ENCODE measurements at places on chromosomes 6 and 20.

GRCh38 chr20:55415567-55416142, 589.7 kb downstream of the CBLN4 start:
- H3K4me1 ChIP-seq, result peaks cover 10% of the 10 kb centered on the region
- no peaks in the 10 kb centered on the region for H3K36me3 ChIP-seq
- H3K27ac ChIP-seq, result no peak overlapping the region
- H3K4me3 ChIP-seq, result no peak overlapping the region
- no peak for DNase-seq

DNA sequence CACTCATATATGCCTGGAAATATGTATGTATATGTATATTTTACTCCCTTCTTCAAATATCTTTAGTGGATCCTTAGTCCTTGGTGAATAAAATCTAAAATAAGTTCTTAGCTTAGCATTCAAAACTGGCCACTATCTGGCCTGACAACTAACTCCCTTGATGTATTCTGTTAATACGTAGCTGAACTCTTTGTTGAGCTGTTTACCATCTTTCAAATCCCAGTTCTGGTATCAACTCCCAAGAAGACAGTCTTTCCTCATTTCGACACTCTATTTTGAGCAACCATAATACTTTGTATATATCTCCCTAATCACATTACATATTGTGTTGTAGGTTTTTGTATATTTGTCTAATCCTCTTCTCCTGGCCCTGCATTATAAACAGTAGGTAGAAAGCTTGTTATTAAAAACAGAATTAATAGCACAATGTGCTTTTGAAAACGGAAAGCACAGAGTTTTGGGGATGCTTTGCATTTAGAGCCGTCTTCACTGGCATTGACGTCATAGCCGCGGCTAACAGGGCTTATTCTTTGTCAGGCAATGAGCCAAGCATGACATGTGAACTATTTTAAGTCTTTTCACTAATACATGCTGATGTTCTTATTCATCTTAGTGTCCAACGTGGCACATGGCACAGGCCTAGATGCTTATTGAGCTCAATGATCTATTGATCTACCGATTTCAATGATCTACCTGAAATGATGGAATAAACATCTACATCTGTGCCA, 47.2 kb upstream of the CCN2 start:
- no peaks in the 10 kb centered on the region for H3K36me3 ChIP-seq
- no peaks in the 10 kb centered on the region for H3K27me3 ChIP-seq
- no peaks in the 10 kb centered on the region for H3K4me1 ChIP-seq
- no peak overlapping the region for H3K27ac ChIP-seq

DNA sequence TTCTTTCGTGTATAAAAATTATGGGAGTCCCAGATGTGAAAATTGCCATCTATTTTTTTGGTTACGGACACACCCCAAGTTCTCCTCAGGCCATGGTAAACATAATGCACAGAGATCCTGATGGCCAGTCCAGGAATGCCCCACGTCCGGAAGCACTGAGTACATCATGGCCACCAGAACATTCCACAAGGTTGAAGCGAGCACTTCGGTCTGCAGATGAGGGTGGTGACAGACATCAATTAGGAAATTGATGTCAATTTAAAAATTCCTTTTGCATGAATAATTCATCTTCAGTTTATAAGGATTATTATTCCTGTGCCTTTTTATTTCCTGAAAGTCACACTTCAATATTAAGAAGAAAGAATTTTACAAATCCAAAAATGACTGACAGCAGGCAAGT, 13.2 kb upstream of the EXOC2 start:
- no peak for DNase-seq
- H3K4me3 ChIP-seq, result no peak overlapping the region
- H3K27ac ChIP-seq, result no peak overlapping the region
- no peaks in the 10 kb centered on the region for H3K36me3 ChIP-seq

DNA sequence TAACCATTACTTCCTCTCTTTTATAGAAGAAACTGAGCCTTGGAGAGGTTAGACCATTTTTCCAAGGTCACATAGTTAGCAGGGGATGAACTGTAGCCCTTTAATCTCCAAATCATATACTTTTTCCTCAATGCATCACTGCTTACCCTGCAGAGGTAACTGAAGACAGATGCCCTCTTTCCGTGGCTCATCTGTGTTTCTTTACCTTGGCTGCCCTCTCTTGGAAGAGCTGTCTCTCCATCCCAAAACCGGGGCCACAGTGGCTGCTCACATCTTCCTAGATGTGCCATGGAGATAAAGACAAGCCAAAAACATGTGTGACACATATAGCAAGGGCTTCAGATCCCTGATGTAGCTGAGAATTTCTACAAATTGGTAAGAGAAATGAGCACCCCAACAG, 581 bp upstream of the ALDH8A1 start:
- no peaks in the 10 kb centered on the region for H3K27me3 ChIP-seq
- no peak overlapping the region for H3K27ac ChIP-seq
- H3K4me3 ChIP-seq, result no peak overlapping the region
- no peaks in the 10 kb centered on the region for H3K36me3 ChIP-seq
- no peak for DNase-seq
- no peaks in the 10 kb centered on the region for H3K4me1 ChIP-seq

DNA sequence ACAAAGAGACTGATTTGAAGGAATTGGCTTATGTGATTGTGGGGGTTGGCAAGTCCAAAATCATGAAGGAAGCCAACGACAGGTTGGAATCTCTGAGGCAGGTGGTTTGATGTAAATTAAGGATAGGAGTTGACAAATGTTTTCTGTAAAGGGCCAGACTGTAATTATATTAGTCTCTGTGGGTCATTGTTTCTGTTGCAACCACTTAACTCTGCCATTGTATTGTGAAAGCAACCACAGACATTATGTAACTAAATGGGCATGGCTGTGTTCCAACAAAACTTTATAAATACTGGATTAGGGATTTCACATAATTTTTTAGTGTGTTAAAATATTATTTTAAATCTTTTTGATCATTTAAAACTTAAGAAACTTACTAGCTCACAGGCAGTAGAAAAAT, 199.2 kb upstream of the MYLIP start:
- H3K4me1 ChIP-seq, result peaks cover 7% of the 10 kb centered on the region
- no peaks in the 10 kb centered on the region for H3K27me3 ChIP-seq
- no peak for DNase-seq
- no peak overlapping the region for H3K4me3 ChIP-seq

DNA sequence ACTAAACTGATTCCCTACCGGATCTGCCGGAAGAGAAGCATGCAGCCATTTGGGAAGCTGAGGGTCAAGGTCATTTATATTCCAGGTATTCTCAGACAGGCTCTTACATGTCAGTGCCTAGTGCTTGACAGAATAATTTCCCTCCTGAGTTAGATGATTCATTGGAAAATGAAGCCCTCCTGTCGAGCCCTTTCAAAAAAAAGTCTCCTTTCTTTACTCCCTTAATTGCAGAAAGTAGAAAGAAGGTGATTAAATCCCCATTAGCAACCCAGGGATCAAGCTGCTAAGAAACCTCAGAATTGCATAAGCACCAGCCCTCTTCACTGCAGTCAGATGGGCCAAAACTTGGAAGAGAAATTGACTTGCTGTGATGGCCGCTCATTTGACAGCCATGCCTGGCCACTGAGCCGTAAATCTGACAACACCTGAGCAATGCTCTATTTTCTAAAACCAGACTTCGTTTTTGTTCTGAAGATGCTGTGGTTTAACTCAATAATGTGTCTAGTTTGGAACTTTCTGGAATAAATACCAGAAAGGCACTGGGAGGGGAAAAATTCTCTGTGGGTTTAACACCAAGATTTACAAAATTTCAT, 61.0 kb upstream of the ARMH2 start:
- no peaks in the 10 kb centered on the region for H3K27me3 ChIP-seq
- H3K36me3 ChIP-seq, result no peaks in the 10 kb centered on the region
- H3K4me1 ChIP-seq, result peaks cover 6% of the 10 kb centered on the region
- DNase-seq, result no peak

GRCh38 chr6:125853168-125853567, 62.4 kb downstream of the NCOA7 start:
- no peak for DNase-seq
- peaks cover 13% of the 10 kb centered on the region for H3K36me3 ChIP-seq
- H3K4me3 ChIP-seq, result no peak overlapping the region
- peaks cover 9% of the 10 kb centered on the region for H3K4me1 ChIP-seq

DNA sequence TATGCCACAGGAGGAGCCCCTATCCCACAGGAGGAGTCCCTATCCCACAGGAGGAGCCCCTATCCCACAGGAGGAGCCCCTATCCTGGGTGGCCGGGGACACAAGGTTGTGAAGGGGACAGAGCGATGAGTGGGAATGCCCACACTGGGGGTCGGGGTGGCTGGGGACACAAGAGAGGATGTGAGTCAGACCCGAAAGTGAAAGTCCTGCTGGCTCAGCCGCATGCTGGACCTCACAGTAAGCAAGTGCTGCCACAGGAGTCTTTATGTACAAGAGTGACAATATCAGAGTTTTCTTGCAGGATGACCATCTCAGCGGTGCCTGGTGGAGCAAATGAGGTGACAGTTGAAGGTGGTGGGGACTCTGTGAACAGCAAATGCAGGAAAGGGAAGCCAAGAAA, 93.7 kb downstream of the PSMB1 start:
- peaks cover 14% of the 10 kb centered on the region for H3K27me3 ChIP-seq
- no peak overlapping the region for H3K4me3 ChIP-seq
- peaks cover 4% of the 10 kb centered on the region for H3K4me1 ChIP-seq
- no peaks in the 10 kb centered on the region for H3K36me3 ChIP-seq
- DNase-seq, result peak; percentile 34
- H3K27ac ChIP-seq, result no peak overlapping the region

- H3K27ac ChIP-seq, result peak overlapping the region; percentile 0
- no peaks in the 10 kb centered on the region for H3K27me3 ChIP-seq
- H3K4me1 ChIP-seq, result peaks cover 60% of the 10 kb centered on the region
- H3K36me3 ChIP-seq, result no peaks in the 10 kb centered on the region
- H3K4me3 ChIP-seq, result no peak overlapping the region
Observed at GRCh38 chr20:11797156-11797555, 120.5 kb upstream of the BTBD3 start.

DNA sequence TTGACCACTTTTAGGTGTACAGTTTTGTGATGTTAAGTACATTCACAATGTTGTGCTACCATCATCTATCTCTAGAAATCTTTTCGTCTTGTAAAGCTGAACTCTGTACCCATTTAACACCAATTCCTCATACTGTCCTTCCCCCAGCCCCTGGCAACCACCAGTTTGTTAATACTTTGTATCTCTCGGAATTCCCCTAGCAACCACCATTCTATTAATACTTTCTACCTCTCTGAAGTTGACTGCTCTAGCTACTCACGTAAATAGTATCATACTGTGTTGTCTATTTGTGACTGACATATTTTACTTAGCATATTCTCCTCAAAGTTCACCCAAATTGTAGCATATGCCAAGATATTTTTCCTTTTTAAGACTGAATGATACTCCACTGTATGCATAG, 82.3 kb upstream of the CLDN20 start:
- no peaks in the 10 kb centered on the region for H3K36me3 ChIP-seq
- no peak overlapping the region for H3K4me3 ChIP-seq
- H3K4me1 ChIP-seq, result peaks cover 17% of the 10 kb centered on the region
- no peaks in the 10 kb centered on the region for H3K27me3 ChIP-seq
- H3K27ac ChIP-seq, result no peak overlapping the region

DNA sequence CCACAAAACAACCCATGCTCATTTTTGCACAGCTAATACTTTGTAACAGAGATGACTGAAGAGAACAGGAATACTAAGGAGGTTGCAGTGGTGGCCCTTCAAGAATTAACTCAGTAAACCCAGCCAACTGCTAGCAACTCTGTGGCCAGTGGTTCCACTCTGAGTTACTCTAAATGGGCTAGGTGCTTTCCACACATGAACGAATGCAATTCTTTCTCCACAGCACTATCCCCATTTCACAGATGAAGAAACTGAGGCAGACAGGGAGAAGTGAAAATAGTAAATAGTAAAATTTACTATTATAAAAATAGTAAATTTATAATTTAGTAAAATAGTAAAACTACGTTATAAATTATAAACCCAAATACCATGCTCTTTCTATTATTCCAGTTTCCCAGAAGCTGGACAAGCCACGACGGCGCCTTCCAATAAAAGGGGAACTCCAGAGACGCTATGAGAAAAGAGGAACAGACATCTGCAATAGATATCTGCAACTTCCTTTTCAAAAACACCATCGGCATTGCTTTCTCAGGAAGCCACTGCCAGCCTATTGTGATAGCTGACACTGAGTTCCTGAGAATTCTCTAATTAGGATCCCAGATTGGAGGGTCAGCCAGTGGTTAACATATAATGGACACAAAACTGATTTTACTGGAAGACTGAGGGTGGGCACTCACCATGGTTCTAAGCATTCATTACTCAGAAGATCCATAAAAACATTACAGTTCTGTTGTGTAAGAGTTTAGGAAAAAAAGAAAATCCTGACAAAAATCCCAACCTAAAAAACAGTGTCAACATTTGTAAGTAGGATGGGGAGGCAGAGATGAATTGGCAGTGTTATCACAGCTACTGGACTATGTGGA, 16.2 kb downstream of the FKBP1A start:
- H3K27me3 ChIP-seq, result no peaks in the 10 kb centered on the region
- peaks cover 5% of the 10 kb centered on the region for H3K4me1 ChIP-seq
- DNase-seq, result no peak
- H3K36me3 ChIP-seq, result peaks cover 8% of the 10 kb centered on the region
- H3K4me3 ChIP-seq, result no peak overlapping the region
- no peak overlapping the region for H3K27ac ChIP-seq

DNA sequence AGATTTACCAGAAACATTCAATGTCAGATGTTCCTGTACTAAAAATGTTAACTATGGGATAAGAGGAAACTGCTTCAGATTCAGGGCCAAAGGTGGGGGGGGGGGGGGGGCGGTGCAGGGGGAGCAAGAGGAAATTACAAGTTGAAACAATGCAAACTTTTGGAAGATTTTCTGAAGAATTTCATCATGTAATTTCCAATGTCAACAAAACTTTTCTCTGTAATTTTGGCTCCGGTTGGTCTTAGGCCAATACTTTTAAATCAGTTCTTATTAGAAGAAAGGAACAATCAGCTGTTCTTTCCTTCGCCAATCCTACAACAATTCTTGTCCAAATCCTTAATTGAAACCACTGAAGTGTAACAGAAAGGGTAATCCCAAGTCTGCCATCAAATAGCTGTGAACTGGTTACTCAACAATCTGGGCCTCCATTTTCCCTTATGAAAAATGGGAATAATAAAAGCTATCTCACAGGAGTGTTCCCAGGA, 13.1 kb downstream of the UQCC1 start:
- H3K27me3 ChIP-seq, result no peaks in the 10 kb centered on the region
- peaks cover 4% of the 10 kb centered on the region for H3K36me3 ChIP-seq
- no peak overlapping the region for H3K4me3 ChIP-seq
- no peak for DNase-seq

DNA sequence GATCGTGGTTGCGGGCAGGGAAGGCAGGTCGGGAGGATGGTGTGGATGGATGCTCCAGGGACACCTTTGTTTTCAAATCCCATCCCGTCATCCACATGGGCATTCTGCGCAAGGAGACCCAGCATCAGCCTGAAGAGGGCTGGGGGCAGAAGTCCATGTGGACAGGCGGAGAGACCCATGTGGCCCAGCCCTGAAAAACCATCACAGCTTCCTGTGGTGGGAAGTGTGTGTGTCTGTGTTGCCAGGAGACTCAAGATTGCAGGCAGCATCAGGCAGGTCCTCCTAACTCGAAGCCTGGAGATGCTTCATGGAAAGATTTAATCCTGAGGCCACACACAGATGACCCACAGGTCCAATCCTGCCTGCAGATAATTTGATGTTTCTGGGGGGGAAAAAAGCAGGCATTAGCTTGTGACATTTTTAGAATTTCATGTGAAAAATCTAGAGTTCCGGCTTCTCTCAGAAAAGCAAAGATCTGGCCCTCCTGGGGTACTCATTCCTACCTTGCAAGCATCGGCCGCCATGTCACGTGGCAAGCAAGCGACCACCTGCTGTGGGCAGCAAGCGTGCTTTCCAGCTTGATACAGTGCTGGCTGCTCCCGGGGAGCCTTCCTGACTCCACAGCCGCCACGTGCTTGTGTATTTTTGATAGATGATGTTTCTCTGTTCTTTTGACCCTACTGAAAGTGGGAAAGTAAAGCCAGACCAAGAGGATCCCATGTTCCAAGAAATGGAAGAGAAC, 25.8 kb downstream of the BCAS4 start:
- H3K27ac ChIP-seq, result no peak overlapping the region
- H3K27me3 ChIP-seq, result no peaks in the 10 kb centered on the region
- no peak for DNase-seq
- H3K36me3 ChIP-seq, result peaks cover 11% of the 10 kb centered on the region
- H3K4me1 ChIP-seq, result peaks cover 13% of the 10 kb centered on the region

Data from mesothelial cell of epicardium (in vitro differentiated cells).